ENCODE measurements at places on chromosomes 6 and 20.

- no peak for DNase-seq
These were observed 70.9 kb upstream of the ASCC3 start for GRCh38 chr6:100952006-100952405.

GRCh38 chr20:59571551-59572314, 32.6 kb upstream of the PHACTR3 start:
- DNase-seq, result peak; percentile 1

- peak; percentile 35 for DNase-seq
These were observed 919.0 kb downstream of the KIF16B start for GRCh38 chr20:15654208-15654649.

DNA sequence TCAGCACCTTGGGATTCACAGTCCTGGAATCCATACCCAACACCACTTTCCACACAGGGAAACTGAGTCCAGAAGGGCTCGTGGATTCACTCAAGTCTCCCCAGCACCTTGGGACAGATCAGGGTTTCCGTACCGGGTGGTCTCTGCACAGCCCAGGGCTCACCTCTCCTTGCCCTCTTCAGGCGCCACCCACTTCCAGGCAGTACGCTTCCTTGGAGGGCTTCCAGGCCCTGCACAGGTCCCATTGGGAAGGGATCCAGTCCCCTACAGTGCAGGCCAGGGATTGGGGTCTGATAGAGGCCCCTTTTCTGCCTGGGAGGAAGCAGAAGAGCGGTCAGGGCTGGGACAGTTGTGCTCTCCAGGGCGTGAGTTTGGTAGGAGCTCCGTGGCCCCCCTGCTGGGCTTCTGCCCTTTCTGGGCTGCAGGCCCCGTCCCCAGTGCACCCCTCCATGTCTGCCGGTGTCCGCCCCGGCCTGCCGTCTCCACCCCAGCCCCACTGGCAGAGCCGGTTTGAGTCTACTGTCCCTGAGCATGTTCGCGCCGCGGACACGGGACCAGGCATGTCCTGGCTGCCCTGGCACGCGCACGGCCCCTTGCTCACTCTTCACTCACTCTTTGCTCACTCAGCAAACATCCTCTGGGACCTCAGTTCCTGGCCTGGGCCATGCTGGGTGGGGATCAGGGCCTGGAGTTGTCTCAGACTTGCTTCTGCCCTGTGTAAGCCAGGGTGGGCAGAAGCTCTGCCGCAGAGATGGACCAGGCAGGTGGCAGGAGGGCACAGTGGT, 12.6 kb downstream of the SRC start:
- DNase-seq, result no peak

DNA sequence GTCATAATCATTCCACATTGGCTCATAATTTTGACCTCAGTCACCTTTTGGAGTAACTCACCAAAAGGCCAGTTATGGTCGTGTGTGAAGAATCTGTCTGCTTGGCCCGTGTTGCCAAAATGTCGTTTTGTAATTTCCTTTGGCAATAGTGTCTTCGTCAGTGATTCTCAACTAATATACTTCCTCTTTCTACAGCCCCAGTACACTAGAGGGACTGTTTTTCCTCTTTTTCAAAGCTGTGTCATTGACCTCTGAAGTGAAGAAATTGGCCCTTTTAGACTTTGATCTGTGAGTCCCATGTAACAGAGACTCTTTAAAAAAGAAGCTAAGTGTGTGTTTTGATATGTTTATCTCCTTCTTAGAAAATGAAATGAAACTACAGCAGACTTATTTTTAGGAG, 5.2 kb downstream of the FOXO3 start:
- DNase-seq, result no peak

DNA sequence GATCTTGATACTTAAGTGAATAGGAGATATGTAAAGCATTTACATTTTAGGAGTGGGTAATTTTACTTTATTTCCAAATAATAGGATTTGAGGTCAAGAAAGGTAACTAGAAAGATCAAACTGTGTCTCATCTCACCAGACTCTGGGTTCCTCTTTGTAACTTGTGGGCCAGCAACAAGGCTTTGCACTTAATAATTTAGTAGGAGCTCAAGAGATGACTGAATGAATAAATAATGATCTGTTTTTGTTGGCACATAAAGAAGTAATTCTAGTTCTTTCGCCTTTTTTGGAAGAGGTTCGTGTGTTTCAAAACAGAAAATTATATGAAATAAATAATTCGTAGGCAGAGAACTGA, 67.4 kb upstream of the FABP7 start:
- DNase-seq, result no peak

- DNase-seq, result no peak
These were observed 31.1 kb downstream of the CNKSR3 start for GRCh38 chr6:154479351-154479769.

DNA sequence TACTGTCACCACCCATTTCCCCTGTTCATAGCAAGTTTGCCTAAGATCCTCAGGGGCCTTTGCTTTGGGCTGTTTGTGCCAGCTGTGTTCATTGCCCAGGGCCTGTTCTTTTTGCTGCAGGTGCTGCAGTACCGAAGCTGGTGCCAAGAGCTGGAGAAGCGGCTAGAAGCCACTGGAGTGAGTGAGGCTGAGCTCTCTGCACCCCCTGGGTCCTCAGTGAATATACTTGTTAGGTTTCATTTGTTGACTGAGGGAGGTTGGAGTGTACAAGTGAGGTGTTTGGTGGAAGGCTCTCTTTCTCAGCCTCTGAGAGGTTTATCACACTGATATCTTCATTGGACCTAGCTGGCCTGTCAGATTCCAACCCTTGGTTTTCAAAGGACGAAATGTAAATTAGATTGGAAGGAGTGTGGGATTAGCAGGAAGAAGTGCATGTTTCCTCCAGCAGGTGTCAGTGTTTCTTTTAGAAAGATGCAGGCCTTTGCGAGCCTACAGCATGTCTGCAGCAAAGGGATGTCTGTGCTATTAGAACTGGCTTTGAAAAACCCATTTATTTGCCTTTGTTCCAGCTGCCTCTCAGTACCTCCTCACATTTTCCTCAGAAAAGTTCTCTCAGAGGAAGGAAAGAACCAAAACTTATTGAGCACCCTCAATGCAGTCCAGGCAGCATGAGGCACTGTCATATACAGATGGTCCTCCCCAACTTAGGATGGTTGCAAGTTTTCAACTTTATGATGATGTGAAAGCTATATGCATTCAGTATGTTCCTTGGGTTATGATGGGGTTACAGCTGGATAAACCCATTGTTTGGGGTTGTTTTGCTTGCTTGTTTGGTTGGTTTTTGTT, 8.3 kb downstream of the CEP250 start:
- peak; percentile 61 for DNase-seq

DNA sequence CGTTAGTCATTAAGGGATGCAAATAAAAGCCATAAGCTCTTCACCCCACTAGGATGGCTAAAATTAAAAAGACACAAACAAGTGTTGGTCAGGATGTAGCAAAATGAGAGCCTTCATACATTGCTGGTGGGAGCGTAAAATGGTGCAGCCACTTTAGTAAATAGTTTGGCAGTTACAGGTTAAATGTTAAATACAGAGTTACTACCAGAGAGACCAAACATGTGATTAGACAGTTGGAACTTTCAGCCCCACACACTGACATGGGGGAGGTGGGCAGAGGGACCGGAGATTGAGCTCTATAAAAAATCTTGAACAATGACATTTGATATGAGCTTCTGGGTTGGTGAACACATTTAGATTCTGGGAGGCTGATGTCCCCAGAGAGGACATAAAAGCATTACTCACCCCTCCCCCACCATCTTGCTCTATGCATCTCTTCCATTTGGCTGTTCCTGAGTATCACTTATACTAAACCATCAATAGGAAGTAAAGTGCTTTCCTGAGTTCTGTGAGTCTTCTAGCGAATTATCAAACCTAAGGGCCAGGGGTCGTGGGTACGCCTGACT, 20.4 kb upstream of the ZNF318 start:
- DNase-seq, result no peak

DNA sequence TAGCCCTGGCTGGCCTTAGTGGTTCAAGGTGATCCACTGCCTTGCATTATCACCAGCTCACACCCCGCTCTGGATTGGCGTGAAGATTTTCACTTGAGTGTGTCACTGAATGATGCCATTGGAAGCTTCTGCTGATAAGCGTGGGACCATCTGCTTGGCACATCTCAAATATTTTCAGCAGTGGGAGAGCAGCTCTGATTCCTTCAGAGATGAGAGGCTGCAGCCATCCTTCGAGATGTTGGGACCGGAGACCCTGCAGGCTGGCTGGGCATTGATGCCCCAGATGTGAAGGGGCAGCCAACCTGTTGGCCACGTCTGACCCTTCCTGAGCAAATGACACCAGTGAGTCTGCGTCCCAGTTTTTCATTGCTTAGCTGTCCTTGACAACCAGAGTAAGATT, at the start of gene MAS1:
Gene MAS1 (plus strand): TSS at position 197 of the 400 bp plus-strand sequence. CDS start 15,968 bp downstream, outside the sequence.
- DNase-seq, result no peak

DNA sequence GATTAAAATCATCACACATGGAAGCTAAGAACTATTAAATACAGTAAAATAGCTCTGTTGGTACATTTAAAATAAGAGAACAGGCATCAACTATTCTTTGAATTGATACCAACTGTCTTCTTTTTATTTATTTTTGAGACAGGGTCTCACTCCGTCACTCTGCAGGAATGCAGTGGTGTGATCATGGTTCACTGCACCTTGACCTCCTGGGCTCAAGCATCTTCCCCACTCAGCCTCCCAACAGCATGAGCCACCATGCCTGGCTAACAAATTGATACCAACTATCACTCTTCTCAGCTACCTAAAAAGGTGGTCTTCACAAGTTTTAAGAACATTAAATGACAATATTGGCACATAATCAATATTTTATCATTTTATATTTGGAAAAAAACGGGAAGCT, 7.8 kb upstream of the PNISR start:
- no peak for DNase-seq

GRCh38 chr6:84081222-84081621, 47.6 kb downstream of the MRAP2 start:
- no peak for DNase-seq

DNA sequence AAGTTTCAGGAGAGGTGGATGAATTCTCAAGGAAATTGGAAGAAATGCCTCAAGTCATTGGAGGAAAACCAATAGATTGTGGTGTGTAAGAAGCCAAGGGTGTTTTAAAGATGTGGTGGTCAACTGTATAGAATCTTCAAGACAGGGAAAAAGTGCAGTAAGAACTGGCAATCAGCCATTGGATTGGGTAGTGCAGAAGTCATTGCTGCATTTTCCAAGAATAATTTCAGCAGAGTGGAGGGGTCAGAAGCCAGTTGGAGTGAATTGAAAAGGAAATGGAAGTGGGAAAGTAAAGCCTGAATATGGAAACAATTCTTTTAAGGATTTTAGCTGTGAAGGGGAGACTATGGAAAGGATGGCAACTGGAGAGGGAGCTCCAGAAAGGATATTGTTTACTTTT, 128.2 kb upstream of the TMEM170B start:
- DNase-seq, result no peak

- no peak for DNase-seq
These were observed 71.7 kb upstream of the SGK1 start for GRCh38 chr6:134389658-134390057.

DNA sequence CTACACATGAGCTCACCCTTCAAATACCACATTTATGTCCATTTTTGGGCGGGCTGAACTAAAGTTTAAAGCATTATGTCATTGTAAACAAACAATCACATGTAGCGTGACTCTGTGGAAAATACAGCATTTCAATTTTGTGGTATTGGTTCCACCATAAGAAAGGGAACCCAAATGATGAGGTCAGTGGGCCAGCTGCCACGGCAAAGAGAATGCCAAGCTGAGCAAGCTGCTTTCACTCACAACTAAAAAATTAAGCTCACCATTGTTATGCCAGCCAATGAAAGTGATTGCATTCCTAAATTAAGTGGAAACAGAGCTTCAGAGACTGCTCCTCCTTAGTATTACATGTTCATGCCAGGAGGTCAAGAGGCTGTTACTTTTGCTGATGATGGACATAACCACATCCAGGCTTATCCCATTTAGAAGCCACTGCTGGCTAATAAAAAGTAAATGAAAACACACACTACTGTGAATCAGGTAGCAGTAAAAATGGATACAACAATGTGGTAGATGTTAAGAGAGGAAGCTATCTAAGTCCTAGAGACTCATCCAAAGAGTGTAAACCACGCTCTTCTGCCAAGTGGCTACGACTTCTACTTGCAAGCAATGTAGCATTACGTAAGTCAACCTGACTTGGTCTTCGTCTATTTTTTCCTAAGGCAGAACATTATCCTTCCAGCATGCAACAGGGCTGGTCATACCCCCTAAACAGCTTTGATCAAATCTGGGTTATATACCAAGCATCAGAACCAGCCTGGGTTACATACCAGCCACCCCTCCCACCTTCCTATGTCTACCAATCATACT, 164.8 kb downstream of the BACH2 start:
- no peak for DNase-seq

DNA sequence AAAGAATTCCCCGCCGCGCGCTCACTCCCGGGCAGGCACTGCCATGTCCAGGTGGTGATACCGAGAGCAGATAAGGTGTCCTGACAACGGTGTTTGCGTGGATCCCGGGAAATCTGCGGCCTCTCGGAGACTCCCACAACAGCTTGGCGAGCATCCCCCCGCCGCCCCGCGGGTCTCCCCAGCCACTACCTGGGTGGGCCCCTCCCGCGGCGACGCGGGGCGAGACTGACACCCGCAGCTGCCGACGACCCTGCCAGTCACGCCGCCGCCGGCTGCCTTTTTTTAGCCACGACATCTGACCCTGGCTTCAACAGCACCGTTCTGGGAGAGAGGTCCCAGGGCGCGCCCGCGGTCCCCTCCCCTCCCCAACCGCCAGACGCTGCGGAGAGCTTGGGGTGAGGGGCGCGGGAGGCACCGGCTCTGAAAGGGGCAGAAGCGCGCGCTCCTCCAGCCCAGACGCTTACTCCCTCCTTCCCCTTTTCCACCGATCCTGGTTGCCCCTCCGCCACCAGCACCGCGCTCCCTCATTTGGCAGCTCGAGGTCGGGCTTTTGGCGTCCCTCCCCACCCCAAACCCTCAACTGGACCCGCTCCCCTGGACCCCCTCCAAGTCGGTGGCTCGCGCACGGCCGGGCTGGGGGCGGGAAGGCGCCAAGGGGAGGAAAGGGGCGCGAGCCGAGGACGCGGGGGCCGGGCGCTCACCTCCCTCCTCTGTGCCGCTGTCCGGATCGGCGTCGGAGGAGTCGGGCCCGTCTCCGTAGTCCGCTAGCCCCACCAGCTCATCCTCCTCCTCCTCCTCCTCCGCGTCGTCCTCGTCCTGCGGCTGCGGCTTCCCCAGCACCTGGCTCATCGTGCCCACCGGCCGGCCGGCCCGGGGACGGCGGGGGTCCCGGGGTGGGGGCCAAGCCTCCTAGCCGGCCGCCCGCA, 665 bp downstream of the RRAGD start:
- DNase-seq, result no peak

DNA sequence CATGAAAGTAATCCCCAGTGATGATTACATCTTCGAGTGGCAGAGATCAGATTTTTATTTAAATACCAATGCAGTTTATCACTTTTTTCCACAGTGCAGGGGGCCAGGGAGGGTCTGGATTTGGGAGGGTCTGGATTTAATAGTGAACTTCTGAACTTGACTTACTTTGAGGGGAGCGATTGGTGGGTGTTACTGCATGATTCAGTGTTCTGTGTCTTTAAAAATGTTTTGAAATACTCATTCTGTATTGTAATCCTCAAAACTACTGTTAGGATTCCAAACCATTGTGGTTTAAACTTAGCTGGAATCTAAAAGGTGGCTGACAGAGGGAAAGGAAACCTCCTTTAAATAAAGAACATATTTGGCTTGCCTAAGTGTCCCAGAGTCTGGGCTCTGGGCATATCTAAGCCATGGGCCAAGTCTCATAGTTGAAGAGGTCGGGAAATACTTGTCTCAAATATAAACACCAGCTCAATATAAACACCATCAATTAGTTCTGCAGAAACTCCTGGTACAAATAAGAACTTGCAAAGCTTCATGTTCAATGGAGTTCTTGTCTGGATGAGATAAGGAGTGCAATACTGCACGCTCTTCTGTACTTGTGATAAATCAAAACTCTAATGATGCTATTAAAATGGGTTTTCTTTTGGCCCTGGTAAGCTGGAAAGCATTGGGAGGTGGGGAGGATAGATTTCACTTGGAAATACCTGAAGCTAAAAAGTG, 14.4 kb downstream of the JARID2 start:
- no peak for DNase-seq
